ENCODE measurements at places on chromosomes 5 and 9.

GRCh38 chr5:147809830-147810666, 21.4 kb downstream of the SPINK1 start:
- DNase-seq, result no peak

- DNase-seq, result no peak
Observed at GRCh38 chr9:27487927-27488326, 36.2 kb upstream of the IFNK start.

DNA sequence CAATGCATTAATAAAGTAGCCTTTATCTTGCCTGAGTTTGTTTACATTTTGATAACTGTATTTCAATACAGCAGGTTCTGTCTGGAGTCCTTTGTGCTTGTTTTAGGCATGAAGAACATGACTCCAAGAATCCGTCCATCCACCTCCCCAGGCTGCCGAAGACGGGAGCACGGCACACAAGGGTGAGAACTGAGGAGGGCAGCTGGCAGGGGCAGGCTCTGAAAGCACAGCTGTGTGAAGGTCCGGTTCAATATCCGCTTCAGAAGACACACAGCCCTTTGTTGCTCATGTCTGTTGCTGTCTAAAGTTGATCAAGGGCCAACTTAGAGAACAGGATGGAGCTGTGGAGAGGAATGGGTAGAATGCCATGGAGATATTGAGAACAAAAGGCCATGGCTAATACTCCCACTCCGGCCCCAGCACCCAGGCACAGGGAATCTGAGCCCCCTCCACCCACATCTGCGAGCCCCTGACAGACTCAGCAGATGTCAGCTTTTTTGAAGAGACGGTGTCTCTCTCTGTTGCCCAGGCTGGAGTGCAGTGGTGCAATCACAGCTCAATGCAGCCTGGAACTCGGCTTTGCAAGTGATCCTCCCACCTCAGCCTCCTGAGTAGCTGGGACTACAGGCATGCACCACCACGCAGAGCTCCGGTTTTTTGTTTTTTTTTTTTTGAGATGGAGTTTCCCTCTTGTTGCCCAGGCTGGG, 58.5 kb upstream of the GNE start:
- DNase-seq, result no peak

- no peak for DNase-seq
Observed at GRCh38 chr9:74025402-74025925, 471.7 kb upstream of the RORB start.

GRCh38 chr9:130977811-130978221, 31.2 kb upstream of the LAMC3 start:
- no peak for DNase-seq

- peak; percentile 82 for DNase-seq
Observed at GRCh38 chr5:72291601-72292000, 28.4 kb downstream of the MRPS27 start.

DNA sequence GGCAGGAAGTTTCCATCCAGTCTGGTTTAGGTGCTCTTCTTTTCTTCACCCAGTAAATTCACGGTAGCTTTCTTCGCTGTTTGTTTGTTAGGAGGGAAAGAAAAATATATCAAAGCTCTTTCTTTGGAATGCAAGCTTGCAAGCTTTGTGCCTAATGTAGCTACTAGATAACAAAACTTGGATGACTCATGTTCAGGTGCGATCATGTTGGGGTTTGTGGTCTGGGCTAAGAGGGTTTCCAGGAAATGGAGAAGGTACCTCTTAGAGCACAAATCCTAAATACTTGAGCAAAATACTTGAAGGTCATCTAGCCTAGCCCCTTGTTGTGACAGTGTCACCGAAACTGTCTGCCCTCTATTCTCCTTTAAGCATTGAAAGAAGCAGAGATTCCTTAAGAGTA, 17.7 kb downstream of the SRP19 start:
- peak; percentile 49 for DNase-seq

DNA sequence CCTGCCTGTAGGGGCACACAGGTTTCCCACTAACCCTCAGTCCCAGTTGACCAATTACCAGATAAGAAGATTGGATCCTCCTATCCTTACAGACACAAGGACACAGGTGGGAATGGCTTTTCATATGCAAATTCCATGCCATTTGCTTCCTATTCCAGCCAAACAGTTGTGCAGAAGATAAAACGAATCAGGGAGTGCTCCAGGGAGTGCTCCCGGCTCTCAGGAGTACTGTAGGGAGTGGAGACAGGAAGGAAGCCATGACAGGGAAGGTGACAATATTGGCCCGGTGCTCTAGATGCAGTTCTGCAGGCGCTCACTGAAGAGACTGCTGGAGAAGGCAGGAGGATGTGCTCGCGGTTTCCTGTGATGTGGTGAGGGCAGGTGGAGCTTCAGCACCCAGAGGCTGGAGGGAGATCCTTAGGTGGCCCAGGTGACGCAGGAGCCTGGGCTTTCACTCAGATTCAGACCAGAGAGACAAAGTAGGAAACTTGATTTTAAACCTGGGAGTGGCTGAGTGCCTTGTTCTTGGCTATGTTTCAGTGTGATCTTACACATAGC, 260.0 kb downstream of the AUH start:
- DNase-seq, result no peak

DNA sequence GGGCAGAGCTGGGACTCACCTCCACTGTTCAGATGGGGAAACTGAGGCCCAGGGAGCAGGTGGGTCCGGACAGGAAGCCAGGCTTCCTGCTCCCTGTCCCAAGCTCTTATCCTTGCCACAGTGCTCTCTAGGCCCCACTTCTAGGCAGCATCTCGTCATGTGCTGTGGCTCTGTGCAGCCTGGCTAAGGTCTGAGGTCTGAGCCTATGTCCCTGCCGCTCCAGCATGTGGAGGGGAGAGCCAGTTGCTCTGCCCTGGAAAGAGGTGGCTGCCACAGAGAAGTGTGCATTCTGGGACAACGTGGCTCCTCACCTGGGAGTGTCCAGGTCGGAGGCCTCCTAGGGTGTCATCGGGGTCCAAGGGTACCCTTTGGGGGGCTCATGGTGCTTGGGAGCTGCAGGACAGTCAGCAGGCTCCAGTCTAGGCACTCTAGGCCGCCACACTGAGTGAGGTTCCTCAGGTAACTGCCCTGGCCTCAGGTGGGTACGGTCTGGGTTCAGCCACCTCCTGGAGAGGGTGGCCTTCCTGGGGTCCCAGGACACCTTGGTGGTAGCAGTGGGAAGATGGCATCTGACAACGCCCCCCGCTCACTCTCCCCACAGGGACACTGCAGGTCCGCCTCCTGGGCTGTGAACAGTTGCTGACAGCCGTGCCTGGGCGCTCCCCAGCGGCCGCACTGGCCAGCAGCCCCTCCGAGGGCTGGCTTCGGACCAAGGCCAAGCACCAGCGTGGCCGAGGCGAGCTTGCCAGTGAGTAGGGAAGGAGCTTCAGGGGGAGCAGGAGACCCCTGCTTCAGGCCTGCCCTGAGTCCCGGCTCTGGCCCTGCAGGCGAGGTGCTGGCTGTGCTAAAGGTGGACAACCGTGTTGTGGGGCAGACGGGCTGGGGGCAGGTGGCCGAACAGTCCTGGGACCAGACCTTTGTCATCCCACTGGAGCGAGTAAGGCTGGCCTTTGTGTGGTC, 10.4 kb downstream of the PKN3 start:
- no peak for DNase-seq

DNA sequence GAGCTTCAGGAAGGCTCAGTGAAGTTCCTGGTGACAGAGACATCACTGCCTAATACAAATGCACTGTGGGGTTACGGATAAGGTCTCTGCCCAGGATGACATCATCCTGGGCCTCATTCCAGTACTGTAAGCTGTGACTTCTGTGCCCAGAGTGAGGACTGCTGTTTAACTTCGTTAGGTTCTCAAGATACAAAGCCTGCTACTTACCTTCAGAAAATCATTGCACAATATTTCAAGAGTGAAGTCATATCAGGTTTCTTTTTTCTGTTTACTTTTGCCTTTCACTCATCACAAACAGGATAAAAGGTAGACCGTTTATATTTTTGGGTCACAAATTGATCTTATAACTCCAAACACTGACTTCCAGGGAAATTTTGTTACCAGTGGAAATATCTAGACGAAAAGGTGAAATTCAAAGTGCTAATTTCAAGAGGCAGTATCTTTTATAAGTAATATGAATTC, 241.2 kb downstream of the PIK3R1 start:
- peak; percentile 79 for DNase-seq

GRCh38 chr9:134375430-134376385, 49.5 kb downstream of the RXRA start:
- no peak for DNase-seq

GRCh38 chr9:126391713-126392661, 65.4 kb downstream of the MVB12B start:
- DNase-seq, result no peak

- no peak for DNase-seq
Observed at GRCh38 chr9:114799441-114799840, 6.4 kb downstream of the TNFSF15 start.

DNA sequence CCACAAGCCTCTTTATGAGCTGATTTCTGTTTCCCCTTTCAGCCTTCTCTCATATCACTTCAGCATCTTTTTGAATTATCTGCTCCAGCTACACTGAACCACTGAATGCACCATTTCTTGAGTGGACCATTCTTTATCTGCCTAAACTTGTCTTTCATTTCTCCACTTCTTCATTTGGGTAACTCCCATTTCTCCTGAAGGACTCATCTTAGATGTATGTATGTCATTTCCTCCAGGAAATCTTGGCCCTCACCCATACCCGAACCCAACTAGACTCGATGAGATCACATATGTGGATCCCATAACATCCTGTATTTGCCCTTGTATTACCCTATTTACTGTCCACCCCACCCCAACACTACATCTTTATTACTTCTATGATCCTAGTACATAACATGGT, 249.8 kb downstream of the KIF4B start:
- no peak for DNase-seq

DNA sequence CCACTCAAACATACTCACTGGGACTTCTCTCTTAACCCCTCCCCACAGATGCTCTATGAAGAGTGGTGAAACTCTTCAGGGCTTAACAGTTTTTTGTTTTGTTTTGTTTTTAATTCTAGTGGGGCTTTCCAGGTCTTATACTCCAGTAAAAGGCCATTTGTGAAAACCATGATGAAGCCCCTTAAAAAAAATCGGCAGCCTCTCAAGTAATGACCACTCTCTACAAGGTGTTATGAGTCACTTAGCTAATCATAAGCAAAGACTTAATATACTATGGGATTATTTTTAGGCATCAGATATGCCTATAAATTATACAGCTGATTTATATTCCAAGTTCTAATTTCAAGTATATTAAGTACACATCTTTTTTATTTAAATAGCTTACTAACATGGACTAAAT, 607.9 kb downstream of the RAB3C start:
- DNase-seq, result no peak

GRCh38 chr5:144467792-144468191, 297.1 kb downstream of the KCTD16 start:
- DNase-seq, result peak; percentile 11

- DNase-seq, result no peak
Observed at GRCh38 chr9:112218908-112219307, 43.8 kb upstream of the SUSD1 start.
